ENCODE measurements at places on chromosomes 1 and 21. TPM values are rescaled to one million over a fixed set of nuclear protein-coding genes. Genes with fewer than 3 reads are reported as not detected.

DNA sequence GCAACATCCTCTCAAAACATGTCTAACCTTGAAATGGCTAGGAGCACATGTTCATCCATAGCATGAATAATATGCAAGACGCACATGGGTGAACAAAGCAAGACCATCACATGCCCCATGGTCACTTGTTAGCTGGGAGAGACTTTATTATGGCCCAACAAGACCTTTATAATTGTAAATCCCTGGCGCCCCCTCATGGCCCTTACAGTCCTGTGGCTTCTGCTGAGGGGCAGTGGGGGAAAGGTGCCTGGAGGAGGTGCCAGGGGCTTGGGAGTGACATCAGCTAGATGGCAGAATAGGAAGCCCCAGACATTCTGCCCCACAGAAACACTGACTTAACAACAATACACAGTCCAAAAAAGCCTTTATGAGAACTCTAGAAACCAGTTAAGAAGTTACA lies 51.7 kb downstream of the CSMD2 start:
- no peaks in the 10 kb centered on the region for H3K36me3 ChIP-seq
- DNase-seq: no peak
- peaks cover 11% of the 10 kb centered on the region for H3K27me3 ChIP-seq
- no peak overlapping the region for H3K27ac ChIP-seq

GRCh38 chr1:83554174-83554573 lies 444.8 kb downstream of the TTLL7 start:
- H3K4me1 ChIP-seq: no peaks in the 10 kb centered on the region
- H3K36me3 ChIP-seq: no peaks in the 10 kb centered on the region
- no peaks in the 10 kb centered on the region for H3K27me3 ChIP-seq
- DNase-seq: no peak
- H3K27ac ChIP-seq: no peak overlapping the region
- H3K4me3 ChIP-seq: no peak overlapping the region

Gene SLC44A3
- not detected for total RNA-seq

Gene RSRP1
- 271 TPM for total RNA-seq

DNA sequence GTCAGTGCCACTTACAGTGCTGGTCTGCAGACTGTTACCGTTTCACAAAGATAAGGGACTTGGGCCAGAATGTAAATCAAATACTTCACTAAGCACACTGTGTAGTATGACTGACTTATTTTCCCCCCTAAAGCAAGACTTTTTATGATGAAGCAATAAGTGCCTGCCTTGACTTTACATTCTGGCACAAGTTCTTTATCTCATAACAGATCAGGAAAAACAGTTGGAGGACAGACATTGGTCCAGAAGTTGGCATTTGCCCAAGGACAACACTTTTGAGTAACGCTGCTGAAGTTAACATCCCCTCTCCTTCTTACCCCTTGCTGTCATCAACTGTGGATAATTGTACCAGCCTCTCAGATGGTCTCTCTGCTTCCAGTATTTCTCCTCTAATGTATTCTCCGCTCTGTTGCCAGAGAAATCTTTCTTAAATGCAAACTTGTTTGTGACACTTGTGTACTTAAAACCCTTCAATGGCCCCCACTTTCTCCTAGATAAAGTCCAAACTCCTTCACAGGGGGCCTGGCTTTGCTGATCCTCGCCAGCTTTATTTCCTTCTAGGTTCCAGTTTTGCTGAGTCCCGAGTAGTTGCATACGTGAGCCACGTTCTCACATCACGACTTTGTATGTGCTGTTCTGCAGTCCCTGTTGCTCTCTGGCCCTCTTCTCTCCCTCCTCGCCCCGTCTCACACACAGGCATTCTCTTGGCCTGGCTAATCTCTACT lies 45.7 kb downstream of the S1PR1 start:
- H3K4me1 ChIP-seq: peaks cover 94% of the 10 kb centered on the region
- peak overlapping the region; percentile 31 for H3K4me3 ChIP-seq
- no peak overlapping the region for H3K27ac ChIP-seq
- no peaks in the 10 kb centered on the region for H3K27me3 ChIP-seq
- DNase-seq: no peak
- no peaks in the 10 kb centered on the region for H3K36me3 ChIP-seq

Gene TACSTD2
- total RNA-seq: not detected

DNA sequence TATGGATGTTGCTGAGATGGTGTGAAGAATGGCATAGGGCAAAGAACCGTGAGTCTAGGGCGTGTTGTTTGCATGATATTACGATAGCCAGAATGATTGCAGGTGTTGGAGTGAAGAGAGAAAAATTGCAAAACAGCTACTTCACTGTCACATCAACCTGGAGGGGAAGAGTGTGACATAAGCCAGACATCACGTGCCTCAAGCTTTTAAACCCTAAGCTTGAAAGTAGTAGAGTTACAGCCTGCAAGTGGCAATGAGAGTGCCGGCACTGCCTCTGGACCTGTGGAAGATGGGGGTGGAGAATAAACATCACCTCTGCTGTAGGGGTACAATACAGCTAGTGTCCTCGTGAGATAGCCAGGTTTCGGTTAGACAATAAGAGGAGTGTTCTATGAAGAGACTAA lies 11.1 kb downstream of the EEIG2 start:
- no peak overlapping the region for H3K4me3 ChIP-seq
- H3K36me3 ChIP-seq: no peaks in the 10 kb centered on the region
- DNase-seq: no peak
- no peak overlapping the region for H3K27ac ChIP-seq
- H3K4me1 ChIP-seq: peaks cover 6% of the 10 kb centered on the region
- no peaks in the 10 kb centered on the region for H3K27me3 ChIP-seq

DNA sequence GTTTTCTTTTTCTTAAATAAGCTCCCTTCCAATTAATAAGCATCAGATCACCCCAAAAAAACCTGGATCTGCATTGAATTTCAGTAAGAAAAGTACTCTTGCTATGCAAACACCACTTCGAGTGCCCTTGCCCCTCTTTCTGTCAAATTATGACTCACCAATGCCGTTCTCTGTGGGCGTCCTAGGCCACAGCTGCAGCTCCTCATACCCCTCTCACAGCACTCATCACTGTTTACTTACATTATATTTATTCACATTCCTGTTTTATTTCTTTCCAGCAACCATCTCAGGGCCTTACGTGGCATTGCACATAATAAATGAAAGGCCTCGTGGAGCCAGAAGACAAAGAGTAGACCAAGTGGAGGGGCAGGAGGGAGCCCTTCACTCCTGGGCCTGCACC lies 99.1 kb upstream of the CTTNBP2NL start:
- H3K4me3 ChIP-seq: no peak overlapping the region
- no peaks in the 10 kb centered on the region for H3K4me1 ChIP-seq
- DNase-seq: no peak
- H3K27ac ChIP-seq: no peak overlapping the region
- H3K27me3 ChIP-seq: peaks cover 14% of the 10 kb centered on the region

Gene KDF1
- total RNA-seq: 1.1 TPM

All from activated T-cell treated with anti-CD3 and anti-CD28 coated beads, Interleukin-2, amount 50 U/mL, for 72 hours (primary cell).